LoVo (cell line): ENCODE measurements at places on chromosomes 11 and 22.
A peak's percentile ranks its signal among the peaks of the same experiment; 100 is the strongest.

DNA sequence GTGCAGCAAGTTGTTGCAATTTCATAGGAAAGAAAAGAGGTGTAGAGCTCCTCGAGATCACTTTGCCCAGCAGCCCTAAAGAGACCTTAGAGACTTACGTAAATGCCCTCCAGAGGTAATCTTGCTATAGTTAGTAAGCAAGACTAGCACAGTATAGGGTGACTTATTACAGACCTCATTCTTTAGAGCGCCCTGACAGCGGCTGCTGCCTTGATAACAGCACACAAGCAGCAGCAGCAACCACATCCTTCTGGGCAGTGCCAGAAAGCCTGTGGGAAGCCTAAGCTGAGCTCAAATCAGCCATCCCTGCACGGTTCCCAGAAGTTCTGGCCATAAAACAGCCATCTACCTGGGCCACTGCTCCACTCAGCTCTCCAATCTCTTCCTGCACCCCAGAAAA lies 22.6 kb upstream of the OR56B1 start:
- DNase-seq = no peak

DNA sequence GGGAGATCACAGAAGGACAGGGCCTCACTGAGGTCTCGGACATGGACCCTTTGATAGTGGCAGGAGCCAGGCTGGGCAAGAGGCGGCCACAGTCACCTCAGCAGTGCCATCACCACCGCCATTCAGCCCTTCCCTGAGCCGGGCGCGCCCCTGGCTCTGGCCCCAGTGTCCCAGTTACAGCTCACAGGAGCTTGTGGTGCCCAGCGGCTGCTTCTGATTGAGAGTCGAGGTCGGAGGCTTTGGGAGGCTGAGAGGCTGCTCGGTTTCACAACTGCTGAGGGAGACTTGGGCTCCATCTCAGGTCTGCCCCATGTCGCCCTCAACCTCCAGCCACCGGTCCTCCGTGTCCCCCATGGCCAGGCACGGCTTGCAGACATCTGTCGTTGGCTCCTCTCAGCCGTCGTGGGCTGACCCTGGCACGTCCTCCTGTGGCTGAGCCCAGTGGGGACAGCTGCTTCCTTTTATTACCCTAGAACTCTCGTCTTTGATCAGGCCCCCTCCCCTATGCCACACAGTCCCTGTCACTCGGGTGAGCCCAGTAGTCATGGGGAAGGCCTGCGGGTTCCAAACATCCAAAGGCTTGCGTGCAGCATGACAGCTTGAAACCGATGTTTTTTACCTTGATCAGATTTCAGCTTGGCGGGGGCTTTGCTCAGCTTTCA lies 28.4 kb upstream of the PPP6R3 start:
- DNase-seq = no peak

GRCh38 chr22:48772286-48772907 lies 1055.3 kb downstream of the BRD1 start:
- no peak for DNase-seq

DNA sequence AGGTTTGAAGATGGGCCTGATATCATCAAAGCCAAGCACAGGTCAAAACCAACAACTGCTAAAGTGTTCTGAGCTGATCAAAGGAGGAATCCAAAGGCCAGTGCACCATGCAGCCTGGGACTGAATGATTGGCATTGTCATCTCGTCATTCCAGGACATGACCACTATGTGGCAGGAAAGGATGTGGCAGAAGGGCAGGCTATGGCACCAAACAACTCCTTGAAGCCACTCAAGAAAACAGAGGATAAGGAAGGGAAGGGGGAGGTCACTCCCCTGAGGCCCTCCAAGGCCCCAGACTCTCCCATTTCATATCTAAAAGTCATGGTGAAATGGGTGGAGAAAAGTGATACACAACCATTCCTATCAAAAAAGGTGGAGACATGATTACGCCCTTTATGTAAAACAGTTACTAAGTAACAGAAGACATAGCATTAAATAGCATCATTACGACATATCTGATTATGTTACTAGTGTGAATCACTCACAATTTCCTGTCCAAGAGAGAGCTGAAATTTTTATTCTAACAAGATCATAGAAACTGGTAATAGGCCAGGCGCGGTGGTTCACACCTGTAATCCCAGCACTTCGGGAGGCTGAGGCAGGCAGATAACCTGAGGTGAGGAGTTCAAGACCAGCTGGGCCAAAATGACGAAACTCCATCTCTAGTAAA lies 49.3 kb downstream of the AHNAK start:
- DNase-seq = peak; percentile 58

- no peak for DNase-seq
These were observed 96.2 kb downstream of the RCN1 start for GRCh38 chr11:32187111-32187510.
